ENCODE measurements at places on chromosomes 3 and 15. TPM values are rescaled to one million over a fixed set of nuclear protein-coding genes. Genes with fewer than 3 reads are reported as not detected.

PTX3 gene
- polyA plus RNA-seq: 4.4 TPM

HRG gene
- 2.1 TPM for polyA plus RNA-seq

INKA1 gene
- polyA plus RNA-seq: 10.3 TPM

FES gene
- 9.3 TPM for polyA plus RNA-seq

VWA5B2 gene
- 1.6 TPM for polyA plus RNA-seq

LARP6 gene
- 18.8 TPM for polyA plus RNA-seq

MYH15 gene
- 0.27 TPM for polyA plus RNA-seq

ADAMTS7 gene
- 35.1 TPM for polyA plus RNA-seq

REC114 gene
- not detected for polyA plus RNA-seq

CEP70 gene
- polyA plus RNA-seq: 41.1 TPM

PPARG gene
- polyA plus RNA-seq: 24.6 TPM

PTPRG gene
- polyA plus RNA-seq: 93.4 TPM

DIS3L gene
- polyA plus RNA-seq: 33.8 TPM

PLIN1 gene
- 1.00 TPM for polyA plus RNA-seq

TRIM42 gene
- polyA plus RNA-seq: not detected

PPP1R14D gene
- polyA plus RNA-seq: 0.61 TPM

ETFA gene
- polyA plus RNA-seq: 179 TPM

Data from right renal pelvis (tissue), 4 donors.